ENCODE measurements at places on chromosomes 7 and 10.

GRCh38 chr10:86064931-86065662, 301.5 kb downstream of the GRID1 start:
- DNase-seq = no peak

- no peak for DNase-seq
Observed at GRCh38 chr10:125392154-125392553, 231.8 kb upstream of the CTBP2 start.

GRCh38 chr10:103685880-103686669, 169.3 kb downstream of the SH3PXD2A start:
- DNase-seq = no peak

- DNase-seq = no peak
Observed at GRCh38 chr10:133292919-133293809, 15.5 kb downstream of the TUBGCP2 start.

GRCh38 chr10:839550-840205, 91.8 kb downstream of the LARP4B start:
- DNase-seq = no peak

DNA sequence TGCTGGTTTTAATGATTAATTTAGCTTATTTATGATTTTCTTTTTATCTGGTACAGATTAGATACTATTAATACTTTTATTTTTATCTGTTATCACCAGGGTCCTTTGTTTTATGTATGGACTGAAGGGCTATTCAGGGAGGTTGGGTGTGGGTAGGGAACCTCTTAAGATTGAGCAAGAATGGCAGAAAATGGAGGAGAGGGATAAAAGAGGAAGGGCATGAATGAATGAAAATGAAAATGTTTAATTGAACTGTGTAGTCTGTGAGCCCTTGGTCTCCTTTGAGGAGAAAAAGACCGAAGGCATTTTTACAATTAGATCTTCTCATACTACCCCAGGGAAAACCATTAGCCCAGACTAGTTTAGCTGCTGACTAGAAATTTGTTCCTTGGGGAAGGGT, 93.1 kb downstream of the CDK14 start:
- no peak for DNase-seq

DNA sequence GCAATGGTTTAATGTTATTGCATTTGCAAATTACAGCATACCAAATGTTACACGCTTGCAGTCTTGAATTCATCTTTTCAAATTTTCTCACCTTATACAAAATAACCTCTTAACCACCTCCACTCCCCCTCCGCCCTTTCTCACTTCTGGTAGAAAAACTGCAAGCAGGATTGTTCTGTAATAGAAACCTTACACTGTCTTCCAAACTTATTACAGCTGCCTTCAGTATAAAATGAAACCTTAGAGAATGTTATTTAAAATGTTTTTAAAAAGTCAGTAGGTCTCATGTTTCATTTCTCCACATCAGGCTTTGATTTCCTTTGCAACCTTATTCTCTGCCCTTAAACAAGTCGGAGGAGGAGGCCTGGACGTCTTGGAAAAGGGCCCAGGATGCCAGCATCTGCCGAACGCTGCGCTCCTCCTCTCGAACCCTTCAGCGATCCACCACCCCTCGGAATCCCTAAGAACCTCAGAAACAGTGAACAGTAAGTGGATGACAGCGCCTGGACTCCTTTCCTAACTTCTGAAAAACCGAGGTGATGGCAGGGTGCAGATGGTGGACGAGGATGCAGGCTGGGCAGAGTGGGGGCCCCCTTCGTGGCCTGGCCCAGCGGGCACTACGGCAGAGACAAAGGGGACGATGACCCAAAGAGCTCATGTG, 74.0 kb downstream of the FGFR2 start:
- no peak for DNase-seq

GRCh38 chr10:81027223-81027622, 489.5 kb downstream of the SH2D4B start:
- DNase-seq = no peak

- DNase-seq = no peak
Observed at GRCh38 chr10:80390740-80391139, 17.6 kb upstream of the PRXL2A start.

DNA sequence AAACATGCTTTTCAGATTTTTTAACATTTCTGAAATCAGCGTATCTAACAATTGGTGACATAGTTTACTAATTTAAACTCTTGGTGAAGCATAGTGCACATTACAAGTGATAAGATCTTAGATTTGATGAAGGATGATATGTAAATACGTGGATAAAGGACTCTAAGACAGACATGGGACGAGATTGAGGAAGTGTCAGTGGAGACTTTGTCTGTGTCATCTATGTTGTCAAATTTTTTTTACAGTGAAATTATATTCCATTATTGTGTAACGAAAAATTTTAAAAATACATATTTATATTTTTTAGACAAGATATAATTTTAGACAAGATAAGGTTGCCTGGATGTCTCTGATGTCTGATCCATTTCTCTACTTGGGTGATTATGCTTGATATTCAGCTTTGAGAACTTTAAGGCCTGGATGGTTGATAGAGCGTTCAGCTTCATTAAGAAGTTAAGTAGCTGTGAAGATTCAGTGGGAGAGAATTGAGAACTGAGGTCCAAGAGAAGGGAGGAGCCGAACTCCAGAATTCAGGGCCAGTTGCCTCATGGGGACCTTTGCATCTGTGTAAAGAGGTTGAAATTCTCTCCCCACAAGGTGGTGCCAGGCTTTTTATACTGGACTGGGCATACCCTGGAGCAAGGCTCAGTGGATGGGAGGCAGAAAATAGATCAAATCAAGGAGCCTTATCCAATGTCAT, 62.7 kb downstream of the KAT6B start:
- DNase-seq = no peak

DNA sequence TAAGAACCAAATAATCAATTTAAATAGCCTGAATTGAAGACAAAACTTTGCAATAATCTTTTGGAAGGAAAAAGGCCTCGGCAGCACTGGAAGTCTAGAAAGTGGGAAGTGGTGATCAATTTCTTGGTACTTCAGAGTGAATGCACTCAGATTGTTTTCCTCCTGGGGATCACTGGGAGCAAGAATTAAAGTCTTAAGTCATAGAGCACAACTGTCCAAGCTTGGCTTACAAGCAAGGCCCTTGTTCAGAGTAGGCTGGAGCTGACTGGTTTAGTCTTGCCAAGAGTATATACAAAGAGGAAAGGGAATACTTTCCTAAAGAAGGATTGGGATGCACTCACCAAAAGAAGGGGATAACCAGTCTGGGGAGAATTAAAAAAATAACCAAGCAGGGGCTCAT, 637.1 kb downstream of the CCSER2 start:
- no peak for DNase-seq
